ENCODE measurements at places on chromosomes 12 and 14.

DNA sequence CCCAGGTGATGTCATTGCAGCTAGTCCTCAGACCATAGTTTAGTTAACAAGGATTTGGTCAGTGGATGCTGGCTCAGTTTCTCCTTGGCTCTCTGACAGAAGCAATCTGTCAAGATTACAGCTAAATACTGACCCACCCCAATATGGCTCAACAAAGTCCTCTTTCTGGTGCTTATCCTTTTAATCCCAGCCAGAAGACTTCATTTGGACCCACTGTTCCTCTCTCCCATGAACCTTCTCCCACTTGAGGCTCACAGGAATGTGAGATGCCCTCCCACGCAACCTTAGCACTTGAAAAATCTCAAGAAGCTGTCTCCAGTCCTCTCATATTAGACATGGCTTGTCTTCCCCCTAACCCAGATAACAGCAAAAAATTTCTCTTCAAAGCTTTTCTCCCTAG, 47.7 kb downstream of the C12orf50 start:
- DNase-seq = no peak

DNA sequence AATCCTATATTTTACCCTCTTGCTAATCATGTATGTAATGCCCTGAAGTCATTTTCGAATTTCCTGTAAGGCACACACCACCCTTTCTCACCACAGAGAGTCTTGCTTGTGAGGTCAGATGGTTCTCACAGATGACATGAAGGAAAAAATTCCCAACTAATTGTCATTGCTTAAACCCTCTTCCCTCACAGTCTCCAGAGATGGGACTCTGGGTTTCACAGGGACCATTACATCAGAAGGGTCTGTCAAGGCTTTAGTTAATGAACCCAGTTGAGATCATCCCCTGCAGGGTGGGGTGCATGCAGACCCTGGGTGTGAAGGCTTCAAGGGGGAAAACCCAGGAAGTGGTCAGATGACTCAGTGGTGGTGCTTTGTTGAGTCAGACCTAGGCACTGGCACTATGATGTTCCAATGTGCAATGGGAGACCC, 229.6 kb downstream of the BCAT1 start:
- no peak for DNase-seq

- no peak for DNase-seq
Measured at GRCh38 chr12:39037115-39037514, 131.7 kb upstream of the CPNE8 start.

DNA sequence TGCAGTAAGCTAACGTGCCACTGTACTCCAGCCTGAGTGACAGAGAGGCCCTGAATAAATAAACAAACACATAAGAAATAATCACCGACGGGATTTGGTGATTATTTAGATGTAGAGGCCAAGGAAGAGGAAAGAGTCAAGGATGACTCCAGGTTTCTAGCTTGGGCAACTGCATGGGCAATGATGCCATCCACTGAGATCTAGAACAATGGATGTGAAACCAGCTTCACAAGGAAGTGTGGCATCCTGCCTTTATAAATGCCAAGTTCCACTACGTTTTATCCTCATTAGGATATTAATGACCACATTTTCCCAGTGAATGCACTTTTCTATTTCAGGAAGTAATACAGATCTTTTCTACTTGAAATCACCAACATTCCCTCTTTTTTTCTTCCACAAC, 10.9 kb upstream of the PTGER2 start:
- no peak for DNase-seq

- no peak for DNase-seq
Measured at GRCh38 chr12:69354556-69355187, 4.9 kb upstream of the YEATS4 start.

DNA sequence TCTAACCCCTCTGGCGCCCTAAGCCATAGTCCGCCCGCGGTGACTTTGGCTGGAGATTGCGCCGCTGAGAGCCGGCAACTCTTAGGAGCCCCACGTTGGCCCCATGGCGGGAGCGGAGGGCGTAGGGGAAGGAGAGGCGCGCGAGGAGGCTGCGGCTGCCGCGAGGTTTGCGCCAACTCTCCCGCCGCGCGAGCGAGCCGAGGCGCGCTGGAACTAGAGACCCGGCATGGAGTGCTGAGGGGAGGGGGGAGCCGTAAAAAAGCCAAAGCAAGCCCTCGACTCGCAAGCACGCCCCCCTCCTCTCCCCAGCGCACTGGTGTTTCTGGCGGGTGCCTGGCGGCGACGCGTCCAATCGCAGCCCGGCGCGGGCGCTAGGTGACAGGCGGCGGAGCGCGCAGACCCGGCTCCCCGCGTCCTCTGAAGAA, at the start of gene SYT10:
SYT10 (minus strand) TSS at position 233 of the 425 bp plus-strand sequence. CDS start 297 bp downstream, outside the sequence.
- no peak for DNase-seq

DNA sequence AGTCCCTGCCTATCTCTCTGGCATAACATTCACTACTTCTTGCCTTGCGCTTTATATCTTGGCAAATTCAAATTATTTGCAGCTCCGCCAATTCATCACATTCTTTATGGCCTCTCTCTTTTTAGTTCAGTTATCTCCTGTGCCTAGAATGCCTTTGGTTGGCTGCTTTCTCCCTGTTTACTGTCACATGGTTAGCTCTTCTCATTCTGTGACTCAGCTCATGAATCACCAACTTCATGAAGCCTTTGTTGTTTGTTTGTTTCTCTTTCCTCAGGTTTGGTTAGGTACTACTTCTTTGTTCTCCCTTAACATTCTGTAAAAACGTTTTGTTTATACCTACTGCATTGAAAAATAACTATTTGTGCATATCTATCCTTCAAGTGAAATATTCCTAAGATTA, 376.5 kb upstream of the GARIN6 start:
- no peak for DNase-seq

DNA sequence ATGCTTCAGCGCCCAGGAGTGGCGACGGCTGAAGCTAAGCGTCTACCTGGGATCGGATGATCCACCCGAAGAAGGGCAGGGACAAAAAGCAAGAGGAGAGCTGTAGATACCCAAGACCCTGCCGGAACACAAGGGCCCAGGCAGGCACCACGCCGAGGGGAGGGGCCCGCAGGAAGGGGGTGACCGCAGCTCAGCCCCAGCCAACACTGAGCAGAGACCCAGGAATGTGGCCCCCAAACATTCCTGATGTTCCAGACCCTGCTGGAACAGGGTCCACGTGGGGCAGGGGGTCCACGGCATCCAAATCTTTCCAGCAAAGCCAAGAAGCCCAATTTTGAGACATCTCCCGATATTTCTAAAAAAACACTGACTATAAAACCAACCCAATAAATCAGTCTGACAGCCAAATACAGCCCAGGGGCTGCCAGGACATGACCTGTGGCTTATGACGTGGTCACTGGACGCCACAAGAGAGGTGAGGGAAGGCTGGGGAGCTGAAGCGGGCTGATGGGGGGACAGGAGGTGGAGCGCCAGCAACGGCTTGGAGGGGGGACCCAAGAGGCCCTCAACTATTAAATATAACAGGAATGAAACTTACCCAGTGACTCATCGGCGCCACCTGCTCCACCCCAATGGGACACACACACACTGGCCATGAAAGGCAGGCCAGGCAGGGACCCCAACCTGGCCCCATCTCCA, 58.9 kb downstream of the NCOR2 start:
- DNase-seq = no peak

DNA sequence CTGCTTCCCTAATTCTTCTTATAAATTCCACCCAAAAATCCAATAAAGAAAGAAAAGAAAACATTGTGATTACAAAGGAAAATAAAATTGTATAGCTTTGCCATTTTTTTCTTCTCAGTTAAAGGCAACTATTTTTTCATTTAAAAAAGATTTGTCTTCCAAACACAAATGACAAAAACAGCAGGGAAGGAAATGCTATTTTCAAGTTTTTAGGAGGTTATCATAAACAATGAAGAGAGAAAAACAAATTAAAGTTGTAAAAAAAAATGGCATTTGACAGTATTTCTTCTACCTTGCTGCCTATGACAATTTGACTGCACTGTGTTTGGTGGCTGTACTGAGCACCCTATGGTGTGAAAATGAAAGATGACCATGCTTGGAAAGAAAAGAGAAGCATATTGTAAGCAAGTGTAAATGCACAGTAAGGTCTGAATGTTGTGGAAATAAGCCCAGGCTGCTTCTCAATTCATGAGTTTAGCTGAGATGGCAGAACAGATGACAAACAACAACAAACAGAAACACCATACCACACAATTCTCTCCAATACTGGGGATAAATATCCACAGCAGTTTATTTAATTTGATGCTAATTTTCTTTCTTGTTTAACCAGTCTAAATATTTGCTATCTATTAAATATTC, 109.8 kb downstream of the PRKD1 start:
- no peak for DNase-seq

DNA sequence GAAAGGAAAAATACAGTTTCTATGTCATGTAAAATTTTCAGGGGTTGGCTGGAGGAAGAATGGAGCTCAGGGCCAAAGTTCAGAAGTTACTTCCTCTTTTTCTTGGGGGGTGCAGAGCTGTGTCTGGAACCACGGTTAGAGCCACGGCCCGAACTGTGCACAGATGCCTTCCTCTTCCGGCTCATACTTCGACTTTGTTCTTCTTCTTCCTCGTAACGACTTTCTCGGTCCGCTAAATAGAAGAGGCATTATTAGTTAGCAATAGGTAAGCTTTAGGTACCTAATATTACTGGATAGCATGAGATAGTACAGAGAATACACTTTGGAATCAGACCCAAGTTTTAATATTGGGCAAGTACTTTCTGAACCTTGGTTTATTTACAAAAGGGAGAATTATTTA, 31.2 kb downstream of the SUPT16H start:
- DNase-seq = no peak

DNA sequence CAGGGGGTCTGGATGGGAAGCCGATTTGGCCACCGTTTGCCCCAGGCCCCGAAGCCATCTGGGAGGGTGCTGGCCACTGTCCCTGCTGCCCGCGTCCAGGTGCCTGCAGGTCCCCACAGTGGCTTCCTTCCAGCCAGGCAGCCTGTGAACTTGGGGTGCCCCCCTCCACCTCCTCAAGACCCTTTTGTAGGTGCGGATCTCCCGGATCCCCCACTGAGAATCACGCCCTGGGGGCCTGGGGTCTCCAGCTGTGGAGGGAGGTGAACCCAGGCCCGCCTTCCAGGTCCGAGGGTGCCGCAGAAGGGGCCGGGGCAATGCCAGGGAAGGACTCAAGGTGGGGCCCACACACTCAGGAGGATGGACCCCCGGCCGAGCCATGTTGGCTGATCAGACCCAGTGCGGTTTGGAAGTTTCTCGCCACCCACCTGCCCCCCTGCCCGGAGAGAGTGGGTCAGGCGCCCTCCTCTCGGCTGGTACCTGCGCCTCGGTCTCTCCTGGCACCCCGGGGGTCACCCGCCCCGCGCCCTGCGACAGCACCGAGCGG, 1.7 kb downstream of the MMP17 start:
- DNase-seq = no peak

- DNase-seq = no peak
Measured at GRCh38 chr14:89444044-89444443, 27.0 kb upstream of the FOXN3 start.

- DNase-seq = peak; percentile 17
Measured at GRCh38 chr12:51593539-51593938, 2.5 kb downstream of the SCN8A start.

GRCh38 chr12:73612551-73612950, 925.1 kb upstream of the ATXN7L3B start:
- DNase-seq = no peak

- no peak for DNase-seq
Measured at GRCh38 chr14:73758392-73759182, 44.4 kb upstream of the PNMA1 start.

DNA sequence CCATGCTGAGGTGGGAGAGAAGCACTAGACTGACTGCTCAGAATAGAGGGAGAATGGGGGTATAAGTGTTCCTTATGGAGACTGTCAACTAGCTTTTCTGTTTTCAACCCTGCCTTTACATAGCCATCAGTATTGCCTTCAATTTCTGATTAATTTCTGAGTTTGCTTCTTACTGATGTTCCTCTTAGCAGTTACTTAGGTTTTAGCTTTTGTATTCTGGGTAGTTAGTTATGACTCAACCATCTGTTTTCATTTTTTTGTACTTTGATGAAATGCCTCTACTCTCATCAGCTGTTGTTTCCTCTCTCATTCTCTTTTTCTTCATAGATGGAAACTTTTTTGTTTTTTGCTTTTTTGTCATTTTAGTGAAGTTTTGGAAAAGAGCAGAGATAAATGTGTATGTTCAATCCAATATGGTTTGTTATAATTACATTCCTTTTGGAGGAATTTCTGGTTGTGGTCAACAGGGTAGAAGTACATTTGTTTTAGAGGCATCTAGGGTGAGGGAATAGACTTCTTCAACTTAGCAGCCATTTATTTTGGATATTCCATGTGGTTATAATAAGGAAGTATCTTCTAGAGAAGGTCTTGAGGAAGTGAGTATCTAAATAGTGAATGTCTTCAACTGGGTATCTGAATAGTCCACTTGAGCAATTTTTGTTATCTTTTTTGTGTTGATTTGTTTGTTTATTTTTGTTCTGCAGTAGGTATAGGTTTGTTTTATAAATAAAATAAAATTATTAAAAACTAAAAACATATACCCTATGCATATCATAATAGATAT, 29.6 kb downstream of the PMCH start:
- no peak for DNase-seq

GRCh38 chr14:52026017-52026660, 36.8 kb downstream of the RTRAF start:
- DNase-seq = no peak

GRCh38 chr12:130572553-130572952, 143.5 kb downstream of the RIMBP2 start:
- no peak for DNase-seq

DNA sequence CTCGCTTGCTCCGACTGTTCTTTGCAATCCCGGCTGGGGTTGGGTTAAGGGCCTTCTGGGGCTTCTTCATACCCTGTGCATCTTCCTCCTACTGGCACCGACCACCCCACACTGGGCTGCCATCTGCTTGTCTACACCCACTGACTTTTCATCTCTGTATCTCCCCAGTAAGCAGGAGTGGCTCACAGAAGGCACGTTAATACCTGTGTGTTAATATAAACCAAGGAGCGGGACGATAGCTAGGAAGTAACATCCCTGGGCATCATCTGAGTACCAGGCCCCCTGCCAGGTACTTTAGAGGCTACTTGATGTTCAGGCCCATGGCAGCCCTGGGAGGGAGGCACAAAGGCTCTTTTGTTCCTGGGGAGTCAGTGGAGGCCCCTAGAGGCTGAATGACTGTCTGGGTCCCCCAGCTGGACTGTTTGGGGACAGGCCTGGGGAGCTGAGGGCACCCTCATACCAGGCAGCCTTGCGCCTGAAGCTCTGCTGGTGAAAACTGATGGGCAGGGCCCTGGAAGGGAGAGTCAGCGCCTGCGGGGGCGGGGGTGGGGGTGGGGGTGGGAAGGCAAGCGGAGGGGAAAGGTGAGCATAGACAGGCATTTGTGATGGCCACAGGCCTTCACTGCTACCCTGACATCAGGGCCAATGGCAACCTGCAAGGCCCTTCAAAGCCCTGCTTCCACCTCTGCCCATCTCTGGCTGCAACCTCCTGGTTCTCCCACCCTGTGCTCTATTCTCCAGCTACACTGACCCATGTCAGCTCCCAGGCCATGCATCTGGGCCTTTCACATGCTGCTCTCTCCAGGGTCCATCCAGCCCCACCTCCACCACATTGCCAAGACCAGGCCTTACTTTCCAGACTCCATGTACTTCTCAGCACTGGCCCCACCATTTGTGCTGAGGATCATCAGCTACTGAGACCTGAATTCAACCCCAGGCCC, 34.2 kb upstream of the DEGS2 start:
- DNase-seq = no peak

GRCh38 chr14:55130196-55130550, 1.1 kb downstream of the LGALS3 start:
- no peak for DNase-seq

- no peak for DNase-seq
Measured at GRCh38 chr12:20451761-20452160, 83.4 kb downstream of the PDE3A start.

GRCh38 chr14:57182760-57183503, 85.8 kb downstream of the EXOC5 start:
- no peak for DNase-seq

- DNase-seq = no peak
Measured at GRCh38 chr14:81415781-81416180, 15.7 kb upstream of the STON2 start.

Data from pulmonary artery endothelial cell (primary cell).